Retina (tissue), 1 donor: ENCODE measurements at places on chromosomes 6 and 20.

GRCh38 chr20:38725931-38726803 lies 1.9 kb downstream of the SLC32A1 start:
- DNase-seq: peak; percentile 82

DNA sequence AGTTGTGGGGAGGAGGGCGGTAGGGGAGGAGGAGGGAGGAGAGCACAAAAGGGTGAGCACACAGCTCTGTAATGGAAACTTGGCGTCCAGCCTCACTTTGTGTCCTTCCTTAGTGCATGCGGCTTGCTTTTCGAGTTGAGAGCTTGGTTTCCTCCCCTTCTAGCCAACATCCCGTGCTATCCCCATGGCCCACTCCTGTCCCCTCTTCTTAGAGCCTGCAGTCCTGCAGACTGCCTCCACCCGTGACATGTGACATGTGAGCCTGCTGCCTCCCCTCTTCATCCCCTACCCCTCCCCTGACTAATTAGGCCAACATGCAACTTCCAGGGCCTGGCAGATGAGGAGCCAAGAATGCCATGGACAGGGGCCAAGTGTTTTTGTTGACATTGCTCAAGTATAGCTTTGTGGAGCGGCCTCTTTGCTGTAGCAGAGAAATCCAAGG lies 63.2 kb downstream of the SLC24A3 start:
- DNase-seq: no peak

GRCh38 chr6:84033523-84034451 lies at the start of gene MRAP2:
Gene MRAP2 (plus strand): TSS chr6:84033772. CDS start chr6:84055319, 21,547 bp downstream.
- peak; percentile 77 for DNase-seq

DNA sequence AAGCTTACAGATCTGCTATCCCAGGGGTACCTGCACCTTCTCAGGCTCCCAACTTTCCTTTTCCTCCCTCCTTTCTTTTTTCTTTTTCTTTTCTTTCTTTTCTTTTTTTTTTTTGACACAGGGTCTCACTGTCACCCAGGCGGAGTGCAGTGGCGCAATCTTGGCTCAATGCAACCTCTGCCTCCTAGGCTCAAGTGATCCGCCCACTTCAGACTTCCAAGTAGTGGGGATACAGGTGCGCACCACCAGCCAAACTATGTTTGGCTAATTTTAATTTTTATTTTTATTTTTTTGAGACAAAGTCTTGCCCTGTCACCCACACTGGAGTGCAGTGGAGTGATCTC lies 36.0 kb downstream of the PIM1 start:
- DNase-seq: no peak

DNA sequence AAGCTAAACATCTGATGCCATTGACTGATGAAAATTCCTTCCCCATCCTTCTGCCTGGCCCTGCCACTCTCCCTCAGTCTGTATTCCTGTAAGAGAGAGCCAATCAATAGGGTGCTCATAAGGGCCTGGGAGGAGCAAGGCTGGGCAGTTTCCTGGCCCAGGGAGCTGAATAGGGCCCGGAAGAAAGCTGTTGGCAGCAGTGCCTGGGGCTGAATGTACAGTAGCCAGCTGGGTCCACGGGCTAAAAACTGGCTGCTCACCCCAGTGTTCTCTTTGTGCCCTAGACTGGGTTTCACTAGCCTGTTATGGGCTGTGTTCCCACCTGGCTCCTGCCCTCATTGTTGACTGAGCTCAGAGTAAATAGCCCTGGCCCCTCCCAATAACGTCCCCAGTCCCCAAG lies 1.7 kb upstream of the WFDC2 start:
- no peak for DNase-seq

- no peak for DNase-seq
Observed at GRCh38 chr20:13389115-13389514, 168.0 kb downstream of the ISM1 start.

DNA sequence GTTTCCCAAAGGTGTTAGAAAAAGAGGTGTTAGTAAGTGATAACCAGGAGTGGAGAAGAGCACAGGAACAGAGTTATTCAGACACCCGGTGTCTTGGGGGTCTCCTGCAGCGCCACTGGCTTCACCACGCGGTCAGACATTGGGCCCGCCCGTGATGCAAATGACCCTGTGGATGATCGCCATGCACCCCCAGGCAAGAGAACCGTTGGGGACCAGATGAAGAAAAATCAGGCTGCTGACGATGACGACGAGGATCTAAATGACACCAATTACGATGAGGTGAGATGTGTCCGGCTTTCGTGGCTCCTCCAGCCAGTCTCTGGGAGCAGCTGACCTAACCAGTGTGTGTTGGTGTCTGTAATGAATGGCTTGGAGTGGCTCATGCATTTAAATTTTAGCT lies 2.0 kb downstream of the PRPF6 start:
- no peak for DNase-seq
